ENCODE measurements at places on chromosomes 3 and 15.

DNA sequence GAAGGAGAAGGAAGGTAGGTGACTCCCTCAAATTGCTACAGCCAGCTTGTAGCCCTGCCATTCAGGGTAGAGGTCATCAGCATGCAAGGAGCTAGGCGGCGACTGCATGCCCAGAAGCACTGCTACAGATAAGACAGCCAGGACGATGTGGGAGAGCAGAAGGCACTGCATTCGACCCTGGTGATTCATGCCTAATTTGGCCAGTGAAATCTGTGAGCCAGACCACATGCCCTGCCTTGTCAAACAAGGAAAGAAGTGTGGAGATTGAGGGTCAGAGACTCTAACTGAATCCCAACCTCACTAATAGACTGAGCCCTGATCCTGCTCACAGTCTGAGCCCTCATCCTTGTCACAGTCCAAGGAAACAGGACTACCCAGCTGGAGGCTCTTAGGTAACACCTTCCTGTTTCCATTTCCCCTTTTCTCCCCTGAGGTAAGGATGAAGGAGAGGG, 86.6 kb downstream of the LINGO1 start:
- DNase-seq = no peak

DNA sequence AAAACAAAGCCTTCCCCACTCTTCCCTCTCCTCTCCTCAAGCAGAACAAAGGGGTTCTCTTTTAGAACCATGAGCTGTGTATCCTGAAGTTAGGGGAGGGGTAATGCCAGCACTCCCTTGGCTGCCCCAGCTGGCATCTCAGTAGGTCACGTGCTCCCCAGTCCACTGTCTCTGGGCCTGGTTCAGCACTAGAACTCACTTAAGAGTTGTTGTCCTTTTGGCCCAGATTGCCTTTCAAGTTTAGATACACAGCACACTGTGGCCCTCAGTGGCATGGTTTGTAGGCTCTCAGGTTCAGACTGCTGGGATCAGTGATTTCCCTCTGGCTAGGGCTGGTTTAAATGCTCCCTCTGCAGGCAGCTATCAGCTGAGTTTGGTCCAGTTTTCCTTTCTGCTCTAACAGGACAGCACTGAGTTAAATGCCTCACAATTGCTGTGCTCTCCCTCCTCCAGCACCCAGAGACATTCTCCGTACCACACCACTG, 188.4 kb upstream of the ST8SIA2 start:
- DNase-seq = no peak

- DNase-seq = peak; percentile 80
These were observed 12.0 kb upstream of the ZNF592 start for GRCh38 chr15:84736375-84736774.

GRCh38 chr3:133531981-133532380, 41.5 kb upstream of the CDV3 start:
- DNase-seq = no peak

DNA sequence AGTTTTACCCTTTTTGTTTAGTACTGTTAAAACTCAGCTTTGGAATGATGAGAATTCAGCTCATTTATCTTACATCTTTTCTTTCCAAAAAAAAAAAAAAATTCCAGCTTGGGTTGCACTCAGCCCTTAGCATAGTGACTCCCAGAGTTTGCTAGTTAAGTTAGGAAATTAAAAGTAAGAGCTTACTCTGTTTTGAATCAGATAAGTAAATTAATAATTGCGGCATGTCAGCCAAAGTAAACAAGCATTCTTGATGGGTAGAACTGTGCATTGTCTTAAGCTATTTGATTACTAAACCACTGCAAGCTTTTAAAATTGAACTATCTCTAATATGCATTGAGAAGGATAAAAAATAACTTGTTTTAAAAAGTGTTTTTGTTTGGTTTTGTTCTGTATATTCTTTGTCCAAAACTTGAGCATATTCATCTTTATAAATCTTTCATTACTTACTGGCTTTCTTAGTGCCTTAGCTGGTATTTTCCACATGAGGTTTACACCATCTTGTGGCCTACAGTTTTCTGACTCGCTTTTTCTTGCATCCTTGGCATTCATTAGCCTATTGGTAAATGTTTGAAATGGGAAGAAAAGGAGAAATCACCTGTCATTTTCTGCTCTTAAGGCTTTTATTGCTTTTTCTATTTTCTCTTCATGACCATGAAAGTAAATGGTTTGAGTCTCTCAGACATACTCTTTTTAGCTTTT, 107.6 kb downstream of the FILIP1L start:
- no peak for DNase-seq

- DNase-seq = no peak
These were observed 1032.4 kb downstream of the MCTP2 start for GRCh38 chr15:95263751-95264150.

DNA sequence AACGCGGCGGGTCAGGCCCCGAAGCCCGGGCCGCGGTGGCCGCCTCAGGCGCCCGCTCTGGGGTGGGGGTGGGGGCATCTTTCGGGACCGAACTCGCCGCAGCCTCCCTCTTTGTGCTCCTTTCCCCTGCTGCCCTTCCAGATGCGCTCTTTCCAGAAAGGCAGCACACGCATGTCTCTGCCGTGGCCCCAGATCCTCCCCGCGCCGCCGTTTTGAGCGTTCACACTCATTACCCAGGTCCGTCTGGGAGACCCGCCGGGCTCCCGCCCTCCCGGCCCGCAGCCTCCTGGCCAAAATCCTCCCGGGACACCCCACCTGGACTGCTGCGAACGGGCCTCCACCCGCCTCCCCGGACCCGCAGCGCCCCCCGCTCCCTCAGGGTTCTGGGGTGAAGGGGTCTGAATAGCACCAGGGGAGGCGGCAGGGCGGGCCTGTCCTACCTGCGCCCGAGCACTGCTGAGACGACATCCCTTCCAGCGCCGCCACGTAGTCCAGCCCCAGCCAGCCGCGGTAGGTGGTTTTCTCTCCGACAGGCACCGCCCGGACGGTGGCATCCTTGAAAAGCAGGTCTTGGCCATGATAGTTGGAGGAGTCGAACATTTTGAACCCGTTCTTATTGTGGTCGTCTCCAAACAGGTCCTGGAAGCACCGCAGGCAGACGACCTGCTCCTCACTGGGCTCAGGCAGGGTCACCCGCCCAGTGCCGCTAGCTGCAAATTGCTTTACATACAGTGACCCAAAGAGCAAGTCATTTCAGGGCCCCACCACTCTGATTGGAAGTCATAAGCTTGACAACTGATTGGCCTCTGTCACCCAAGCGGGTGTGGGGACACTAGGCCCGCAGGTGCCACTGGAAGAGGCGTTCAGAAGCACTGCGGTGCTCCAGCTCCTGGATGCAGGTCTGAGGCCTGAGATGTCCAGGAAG, 25.9 kb downstream of the MELTF start:
- peak; percentile 29 for DNase-seq

DNA sequence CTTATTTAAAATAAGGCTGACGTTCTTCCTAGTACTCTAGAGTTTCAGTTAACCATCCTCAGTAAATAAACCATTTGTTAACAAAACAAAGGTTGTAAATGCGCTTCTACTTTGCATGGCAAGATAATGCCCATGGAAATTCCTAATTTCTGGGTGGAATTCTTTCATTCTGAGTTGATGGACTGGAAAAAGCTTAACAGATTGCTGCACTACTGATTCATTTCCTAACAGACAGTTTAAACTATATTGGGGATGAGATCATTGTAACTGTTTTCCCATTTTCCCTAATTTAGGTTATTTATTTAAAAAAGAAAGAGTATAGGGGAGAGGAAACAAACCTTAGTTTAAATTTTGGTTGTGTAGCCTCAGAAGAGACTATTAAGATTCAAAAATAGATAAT, 342.2 kb downstream of the NLGN1 start:
- no peak for DNase-seq

GRCh38 chr3:31565288-31565687, 32.6 kb downstream of the STT3B start:
- no peak for DNase-seq

DNA sequence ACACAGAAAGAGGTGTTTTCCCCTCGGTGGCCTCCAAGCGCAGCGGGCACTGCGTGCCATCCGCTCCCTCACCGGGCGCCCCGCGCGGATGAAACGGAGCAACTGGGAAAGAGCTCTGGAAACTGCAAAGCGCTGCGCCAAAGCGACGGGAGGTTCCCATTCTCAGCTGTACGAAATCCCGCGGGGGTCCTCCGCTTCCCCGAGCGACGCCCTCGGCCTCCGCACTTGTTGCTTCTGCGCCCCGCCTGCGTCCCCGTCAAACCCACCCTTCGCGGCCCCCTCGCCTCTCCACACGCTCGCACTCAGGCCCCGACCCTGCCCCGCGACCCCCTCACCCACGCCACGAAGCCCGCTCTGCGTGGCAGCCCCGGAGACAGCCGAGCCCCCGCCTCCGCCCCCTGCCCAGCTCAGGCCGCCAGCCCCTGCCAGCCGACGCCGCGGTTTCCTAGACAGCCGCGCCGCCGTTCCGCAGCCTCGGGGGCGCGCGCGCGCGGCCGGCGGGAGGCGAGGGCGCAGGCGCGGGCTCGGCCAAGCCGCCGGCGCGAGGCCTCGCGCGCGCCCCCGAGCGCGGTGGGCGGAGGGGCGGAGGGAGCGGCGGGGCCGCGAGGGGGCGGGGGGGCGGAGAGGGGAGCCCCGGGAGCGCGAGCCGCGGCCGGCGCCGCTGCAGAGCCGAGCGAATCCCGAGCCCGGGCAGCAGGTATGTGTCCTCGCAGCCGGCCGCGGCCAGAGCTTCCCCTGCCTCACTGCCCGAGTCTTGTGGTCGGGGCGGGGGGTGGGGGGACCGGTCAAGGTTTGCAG, at the start of gene TMEM266:
Gene TMEM266, plus strand, starts transcription at position 666 of the 798 bp plus-strand sequence. CDS start 74,279 bp downstream, outside the sequence.
- peak; percentile 18 for DNase-seq

DNA sequence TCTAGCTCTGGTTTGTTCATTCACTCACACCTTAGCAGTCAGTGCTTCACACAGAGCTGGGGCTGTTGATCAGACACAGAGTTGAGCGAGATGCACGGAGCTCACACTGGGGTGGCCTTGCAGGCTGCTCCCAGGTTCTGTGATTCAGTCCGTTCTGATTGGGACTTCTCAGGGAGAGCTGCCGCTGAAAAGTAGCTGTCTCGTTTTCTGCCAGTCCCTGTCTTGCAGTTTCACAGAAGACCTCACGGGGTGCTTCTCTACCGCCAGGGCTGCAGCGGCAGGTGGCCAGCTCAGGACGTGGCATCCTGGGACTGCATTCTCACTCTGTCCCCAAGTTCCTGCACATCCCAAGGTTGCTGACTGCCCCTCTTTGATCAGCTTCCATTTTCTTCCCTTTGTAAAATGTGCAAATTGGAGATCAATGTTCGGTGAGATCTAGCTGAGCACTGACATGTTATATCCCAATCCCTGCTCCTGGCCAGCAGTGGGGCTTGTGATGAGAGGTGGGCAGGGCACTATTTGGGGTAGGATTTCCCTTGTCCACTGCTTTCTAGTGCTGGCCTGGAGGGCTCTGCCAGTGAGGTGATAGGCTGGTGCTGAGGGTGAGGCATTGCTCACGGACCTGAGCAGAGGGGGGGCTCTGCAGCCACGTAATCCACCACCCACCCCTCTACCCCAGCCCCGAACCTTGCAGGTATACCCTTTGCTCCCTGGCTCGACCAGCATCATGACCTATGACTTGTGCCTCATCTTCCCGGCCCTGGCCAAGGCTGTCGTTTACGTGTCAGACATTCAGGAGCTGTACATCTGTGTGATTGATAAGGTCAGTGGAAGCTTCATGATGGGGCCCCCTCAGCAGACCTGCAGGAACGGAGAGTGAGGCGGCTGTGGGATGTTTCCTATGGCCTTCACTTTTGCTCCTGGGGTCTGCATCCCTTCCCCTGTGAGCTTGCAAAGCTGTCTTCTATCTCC, 5.3 kb upstream of the TXNRD3 start:
- no peak for DNase-seq

DNA sequence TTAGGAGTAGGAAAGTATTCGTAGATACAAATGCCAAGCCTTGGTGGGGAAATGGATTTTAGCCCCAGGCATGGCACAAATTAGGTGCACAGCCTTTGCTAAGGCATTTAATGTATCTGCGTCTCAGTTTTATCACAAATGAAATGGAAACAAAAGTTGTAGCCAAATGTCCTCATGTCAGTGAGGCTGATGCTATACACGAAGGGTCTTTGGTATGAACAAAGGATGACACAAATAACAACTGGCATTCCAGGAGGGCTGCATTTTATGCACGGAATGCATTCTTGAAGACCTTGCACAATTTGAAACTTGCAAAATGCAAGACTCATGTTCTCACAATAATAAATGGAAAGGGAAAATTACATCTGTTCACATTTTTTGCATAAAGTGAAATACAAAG, 181.9 kb downstream of the SV2B start:
- DNase-seq = no peak

Measured in activated CD4-positive, alpha-beta T cell treated with anti-CD3 and anti-CD28 coated beads, Interleukin-2, amount 50 U/mL, for 48 hours (primary cell).